Stimulated activated CD4-positive, alpha-beta T cell treated with anti-CD3 and anti-CD28 coated beads, Interleukin-2, amount 100 ng/mL, for 4 hours (primary cell): ENCODE measurements at places on chromosomes 1 and 21.

- no peak for DNase-seq
Observed at GRCh38 chr1:92307980-92308379, 9.1 kb downstream of the RPAP2 start.

DNA sequence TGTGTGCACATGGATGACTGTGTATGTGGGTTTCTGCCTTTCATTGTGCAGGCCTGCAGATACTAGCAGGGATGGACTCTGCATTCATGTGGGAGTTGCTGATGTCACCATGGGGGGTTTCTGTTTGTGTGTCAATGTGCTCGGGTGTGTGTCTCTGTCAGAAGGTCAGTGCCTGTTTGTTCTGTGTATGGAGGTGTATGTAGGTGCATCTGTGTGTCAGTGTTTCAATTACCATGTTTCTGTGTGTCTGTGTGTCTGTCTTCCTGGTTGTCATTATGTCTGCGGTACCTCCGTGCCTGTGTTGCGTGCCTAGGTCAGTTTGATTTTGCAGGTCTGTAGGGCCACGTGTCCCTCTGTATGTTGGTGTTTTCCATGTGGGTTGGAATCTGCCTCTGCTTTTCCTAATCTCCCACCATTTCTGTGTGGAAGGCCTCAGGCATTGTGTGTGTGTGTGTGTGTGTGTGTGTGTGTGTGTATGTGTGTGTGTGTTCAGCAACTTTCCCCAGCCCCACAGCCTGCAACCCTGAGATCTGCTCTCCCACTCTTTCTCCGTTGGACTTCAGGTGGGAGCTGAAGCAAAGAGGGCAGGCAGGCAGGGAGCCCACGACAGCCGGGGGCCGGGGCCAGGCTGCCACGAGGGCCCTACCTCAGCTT, 36.7 kb upstream of the WASF2 start:
- no peak for DNase-seq

DNA sequence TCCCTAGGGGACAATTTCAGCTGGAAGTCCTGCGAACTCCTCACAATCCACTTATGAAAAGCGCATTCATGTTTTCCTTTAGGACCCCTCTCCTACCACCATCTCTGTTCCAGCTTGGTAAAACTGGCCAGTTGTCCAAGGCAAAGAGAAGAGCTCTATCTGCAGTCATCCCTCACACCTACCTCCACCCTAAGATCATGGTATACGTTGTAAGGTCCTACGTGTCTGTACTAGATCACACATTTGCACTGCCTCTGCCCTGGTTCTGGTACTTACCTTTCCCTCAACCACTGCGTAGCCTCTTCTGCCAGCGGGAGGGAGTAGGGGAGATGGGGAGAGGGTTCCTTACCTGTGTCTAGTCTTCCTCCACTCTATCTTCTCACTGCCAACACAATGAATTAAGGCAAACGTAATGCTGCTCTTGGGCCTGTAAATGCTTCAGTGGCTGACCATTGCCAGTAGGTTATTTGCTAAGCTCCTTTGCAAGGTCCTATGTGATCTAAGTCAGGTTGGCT, 739 bp upstream of the NUP133 start:
- no peak for DNase-seq

GRCh38 chr1:204314171-204314892, 45.4 kb downstream of the PLEKHA6 start:
- DNase-seq, result no peak

- DNase-seq, result no peak
Observed at GRCh38 chr1:208129060-208129459, 115.1 kb downstream of the PLXNA2 start.

- DNase-seq, result no peak
Observed at GRCh38 chr1:228362884-228363450, 43.7 kb downstream of the TRIM11 start.

DNA sequence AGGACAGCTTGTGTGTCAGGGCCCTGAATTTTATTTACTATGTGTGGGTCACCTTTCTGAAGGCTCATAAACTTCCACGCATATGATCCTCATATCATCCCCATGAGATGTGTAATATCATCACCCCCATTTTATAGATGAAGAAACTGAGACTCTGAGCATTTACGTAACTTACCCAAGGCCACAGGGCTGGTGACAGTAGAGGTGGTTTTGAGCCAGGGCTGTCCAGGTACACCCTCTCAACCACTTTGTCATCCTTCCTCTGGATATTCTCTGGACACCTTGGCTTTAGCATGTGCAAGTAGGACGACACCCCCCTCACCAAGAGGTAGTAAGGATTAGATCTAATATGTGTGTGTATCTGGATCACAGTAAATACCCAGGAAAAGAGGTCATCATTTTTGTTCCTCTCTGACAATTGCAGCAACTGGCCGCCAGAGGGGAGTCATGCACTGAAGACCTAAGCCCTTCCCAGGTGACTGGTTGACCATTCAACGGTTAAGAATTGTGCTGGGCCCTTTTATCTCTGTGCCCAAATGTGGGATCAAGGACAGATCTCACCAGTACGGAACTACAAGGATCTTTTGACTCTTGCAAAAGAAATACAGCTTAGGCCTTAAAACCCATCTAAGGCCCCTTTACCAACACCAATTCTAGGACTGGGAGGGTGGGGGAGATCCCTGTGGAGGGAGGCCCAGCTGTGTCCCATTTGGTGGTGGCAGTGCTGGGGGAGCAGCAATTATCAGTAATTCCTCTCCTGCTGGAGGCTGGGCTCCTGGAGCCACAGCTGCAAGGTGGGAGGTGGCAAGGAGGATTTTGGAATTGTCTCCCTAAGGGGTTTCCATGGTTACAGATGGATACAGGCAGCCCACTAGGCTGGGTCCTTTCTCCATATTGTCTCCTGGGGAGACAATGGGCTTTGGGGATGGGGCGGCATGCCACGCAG, 13.7 kb upstream of the E2F2 start:
- peak; percentile 55 for DNase-seq

DNA sequence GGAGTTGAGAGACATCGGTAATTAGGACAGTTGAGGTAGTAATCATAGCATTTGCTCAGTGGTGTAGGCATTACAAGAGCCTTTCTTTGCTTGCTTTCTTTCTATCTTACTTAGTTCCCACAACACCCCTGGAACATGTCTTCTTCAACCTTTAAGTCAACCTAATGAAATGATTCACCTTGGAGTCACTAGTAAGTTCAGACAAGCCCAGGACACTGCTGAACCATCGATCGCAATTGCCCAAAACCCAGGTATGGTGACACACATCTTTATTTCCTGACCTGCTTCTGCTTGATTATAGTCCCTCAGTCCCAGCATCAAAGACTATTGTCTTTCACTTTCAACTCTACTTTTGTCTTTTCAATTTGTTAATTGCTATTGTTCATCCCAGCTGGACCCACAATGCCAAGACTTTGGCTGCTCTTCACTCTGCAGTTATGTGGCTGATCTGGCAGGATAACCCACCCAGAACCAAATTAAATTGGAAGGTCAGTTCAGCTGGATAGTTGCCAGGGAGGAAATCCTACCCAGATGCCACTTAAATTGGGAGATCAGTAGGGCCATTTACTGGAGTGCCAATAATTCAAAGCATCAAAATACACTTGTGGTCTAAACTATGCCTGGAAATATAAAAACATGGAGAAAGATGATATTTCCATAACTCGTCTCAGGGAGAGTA, 272.9 kb downstream of the RWDD3 start:
- DNase-seq, result no peak

DNA sequence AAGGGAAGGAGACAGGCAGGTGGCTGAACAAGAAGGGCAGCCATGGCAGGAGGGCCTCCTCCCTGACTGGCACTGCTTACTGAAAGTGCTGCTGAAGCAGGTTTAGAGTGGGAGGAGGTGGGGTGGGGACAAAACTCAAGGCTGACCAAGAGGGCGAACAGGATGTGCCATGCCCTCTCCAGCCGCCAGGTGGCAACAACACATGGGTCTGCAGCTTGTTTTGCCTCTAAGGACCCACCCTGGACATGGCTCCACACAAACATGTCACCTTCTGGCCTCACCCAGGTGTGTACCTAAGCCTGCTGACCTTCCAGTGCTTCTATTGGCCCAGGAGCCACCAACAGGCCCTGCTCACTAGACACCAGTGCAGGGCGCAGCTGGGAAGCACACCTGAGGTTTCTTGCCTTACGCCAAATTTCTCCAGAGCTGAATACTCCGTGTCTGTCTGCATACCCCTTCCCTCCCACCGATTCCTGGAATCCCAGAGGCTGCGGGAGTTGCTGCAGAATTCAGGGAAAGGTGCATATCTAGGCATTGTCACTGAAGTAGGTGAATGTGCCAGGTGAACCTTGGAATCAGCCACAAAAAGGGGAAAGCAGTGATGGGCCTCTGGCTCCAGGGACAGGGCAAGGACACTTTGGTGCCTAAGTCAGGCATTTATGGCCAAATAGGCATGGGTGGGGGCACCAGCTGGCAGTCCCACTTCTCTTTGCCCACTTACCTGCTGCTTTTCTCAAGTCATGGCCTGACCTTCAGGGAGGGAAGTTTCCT, 5.3 kb downstream of the PSRC1 start:
- DNase-seq, result peak; percentile 40

DNA sequence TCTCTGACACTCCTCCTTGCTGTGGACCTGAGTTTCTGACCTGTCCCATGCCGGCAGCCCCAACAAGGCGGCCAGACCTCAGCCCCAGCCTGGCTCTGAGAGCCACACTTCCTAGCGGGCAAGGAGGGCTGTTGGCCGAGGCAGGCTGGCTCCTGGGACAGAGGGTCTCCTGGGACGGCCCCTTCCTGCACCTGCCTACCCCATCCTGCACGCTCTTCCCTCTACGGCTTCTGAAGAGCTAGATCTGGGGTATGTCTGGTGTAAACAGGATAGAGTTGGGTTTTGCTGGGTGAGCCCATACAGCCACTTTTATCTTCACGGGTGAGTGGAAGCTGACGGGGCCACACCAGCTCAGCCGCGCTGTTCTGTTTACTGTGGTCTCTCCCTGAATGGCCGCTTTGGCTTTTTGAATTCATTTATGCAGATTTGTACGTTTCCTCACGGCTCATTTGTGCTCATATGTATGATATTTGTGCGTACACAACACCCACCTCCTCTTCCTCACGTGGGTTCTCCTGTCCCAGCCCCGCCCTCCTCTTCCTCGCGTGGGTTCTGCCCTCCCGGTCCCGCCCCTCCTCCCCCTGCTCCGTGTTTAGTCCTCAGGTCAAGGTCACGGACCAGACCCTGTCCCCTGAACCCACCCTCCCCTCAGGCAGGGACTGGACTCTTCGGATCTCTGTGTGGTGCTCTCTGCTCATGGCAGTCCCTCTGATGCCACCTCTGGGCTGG, 34.7 kb upstream of the POFUT2 start:
- no peak for DNase-seq
